ENCODE measurements at places on chromosomes 13 and 19.
A peak's percentile ranks its signal among the peaks of the same experiment; 100 is the strongest.

DNA sequence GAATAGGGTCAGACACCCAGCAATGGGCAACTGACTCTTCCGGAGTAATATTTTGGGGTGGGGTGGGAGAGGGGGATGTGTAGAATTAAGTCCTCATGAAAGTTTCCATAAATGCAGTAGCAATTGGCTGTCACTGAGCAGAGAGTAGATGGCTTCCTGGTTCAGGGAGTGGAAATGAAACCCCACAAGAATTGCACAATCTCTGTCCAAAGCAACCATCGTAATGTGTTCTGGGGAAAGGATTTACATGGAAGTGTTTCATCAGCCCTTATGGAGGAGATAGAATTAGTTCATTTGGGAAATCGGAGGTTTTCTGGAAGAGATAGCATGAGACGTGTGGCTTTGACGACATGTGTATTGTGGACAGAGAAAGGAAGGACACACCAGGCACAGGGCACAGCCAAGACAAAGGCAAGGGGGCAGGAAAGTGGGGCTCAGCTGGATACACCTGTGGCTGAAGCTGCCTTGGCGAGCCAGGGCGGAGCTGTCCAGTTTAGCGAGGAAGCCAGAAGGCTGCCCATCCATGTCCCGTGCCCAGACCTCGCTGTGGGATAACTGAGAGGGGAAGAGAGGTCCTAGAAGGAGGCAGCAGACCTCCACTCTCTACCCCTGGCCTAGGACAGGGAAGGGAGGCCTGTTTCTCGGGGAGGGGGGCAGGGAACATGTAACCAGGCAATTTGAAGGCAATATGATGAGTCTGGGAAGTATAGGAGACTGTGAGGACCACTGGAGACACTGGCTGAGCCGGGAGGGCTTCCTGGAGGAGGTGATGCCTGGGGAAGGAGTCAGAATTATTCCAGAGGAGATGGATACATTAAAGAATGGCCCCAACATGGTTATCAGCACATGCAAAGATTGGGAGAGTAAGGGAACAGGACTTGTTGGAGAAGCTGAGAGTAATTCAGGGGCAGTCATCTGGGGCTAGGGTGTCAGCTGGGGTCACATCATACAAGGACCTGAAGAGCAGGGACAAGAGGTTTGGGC lies 2.6 kb upstream of the CLEC4G start:
- DNase-seq: no peak

- DNase-seq: no peak
Measured at GRCh38 chr13:99477493-99477892, 23.8 kb upstream of the TM9SF2 start.

GRCh38 chr19:35822579-35822978 lies 9.9 kb upstream of the PRODH2 start:
- no peak for DNase-seq

GRCh38 chr19:28542394-28543243 lies 670.3 kb downstream of the UQCRFS1 start:
- no peak for DNase-seq

- no peak for DNase-seq
Measured at GRCh38 chr13:48402325-48402932, 10.5 kb downstream of the LPAR6 start.

DNA sequence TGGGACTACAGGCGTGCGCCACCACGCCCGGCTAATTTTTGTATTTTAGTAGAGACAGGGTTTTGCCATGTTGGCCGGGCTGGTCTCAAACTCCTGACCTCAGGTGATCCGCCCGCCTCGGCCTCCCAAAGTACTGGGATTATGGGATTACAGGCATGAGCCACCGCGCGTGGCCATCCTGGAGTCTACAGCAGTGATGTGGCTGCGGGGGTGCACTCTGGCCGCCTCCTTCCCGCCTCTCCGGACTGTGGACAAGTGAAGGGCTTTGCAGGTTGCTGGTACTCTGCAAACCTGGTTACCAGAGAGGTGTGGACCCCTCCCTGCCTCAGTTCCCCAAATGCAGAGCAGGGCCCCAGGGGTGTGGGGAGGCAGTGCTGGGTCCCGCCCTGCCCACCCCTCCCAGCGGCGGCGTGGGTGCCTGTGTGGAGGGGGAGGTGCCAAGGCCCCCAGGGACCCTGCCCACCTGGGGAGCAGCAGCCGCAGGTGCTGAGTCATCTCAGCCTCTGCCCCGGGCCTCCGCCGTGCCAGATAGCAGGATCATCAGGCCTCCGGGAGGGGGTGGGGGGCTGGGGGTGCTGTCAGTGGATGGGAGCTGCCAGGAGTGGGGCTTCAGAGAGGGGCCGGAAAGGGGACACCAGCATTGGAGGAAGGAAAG lies 23.1 kb downstream of the ARID3A start:
- no peak for DNase-seq

DNA sequence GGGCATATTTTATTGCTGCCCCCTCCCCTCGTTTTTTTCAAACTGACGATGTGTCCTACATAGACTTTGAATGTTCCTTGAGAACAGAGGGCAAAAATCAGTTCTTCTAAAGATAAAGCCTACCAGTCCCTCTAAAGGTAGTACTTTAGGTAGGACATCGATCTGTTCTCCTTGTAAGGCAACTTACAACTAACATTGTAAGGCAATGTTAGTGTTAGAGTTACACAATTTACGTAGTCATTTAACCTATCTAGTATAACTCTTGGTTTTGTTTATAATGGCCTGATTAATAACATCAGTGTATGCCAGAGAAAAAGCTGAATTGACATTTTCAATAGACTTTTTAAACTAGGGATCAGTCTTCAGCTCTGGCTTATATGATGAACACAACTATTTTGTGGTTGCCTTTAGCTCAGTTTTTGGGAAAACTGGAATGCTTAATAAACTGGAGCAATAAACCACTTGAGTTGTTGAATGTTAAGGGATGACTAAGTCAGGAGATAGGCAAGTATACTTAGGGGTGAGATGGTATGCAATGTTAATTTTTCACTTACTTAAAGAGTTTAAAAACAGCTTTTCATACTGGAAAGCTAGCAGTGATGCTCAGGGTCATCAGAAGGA lies 2.2 kb downstream of the NDFIP2 start:
- no peak for DNase-seq

DNA sequence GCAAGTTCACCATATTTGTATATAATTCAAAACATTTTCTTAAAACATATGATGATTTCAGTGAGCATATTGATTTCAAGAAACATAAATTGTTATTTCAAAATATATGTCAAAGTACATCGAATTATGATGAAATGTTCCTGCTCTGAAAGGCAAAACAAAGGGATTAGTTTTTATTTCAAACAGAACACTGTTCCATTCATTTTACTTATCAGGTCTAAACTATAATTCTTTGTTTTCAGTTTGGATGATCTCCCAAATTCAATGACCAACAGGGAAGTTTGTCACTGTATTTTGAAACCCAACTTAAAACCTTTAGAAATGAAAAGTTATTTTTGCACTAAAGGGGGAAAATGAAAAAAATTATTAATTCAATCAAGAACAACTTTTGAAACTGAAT lies 610.2 kb downstream of the SLITRK1 start:
- DNase-seq: no peak

GRCh38 chr19:18021121-18021755 lies 13.3 kb downstream of the ARRDC2 start:
- DNase-seq: peak; percentile 93

DNA sequence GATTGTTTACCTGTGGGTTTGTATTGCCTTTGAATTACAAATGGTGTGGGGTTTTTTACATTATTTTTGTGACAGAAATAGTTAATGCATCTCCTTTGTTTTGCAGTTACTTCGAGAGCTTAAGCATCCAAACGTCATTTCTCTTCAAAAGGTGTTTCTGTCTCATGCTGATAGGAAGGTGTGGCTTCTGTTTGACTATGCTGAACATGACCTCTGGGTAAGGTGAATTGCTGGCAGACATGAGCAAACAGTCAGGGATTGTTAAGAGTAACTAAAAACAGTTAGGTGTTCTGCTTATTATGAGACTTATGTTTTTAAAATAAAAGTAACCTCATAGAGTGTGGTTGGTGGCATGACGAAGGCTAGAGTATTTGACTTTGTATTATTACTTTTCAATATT lies 95.0 kb downstream of the CDK8 start:
- no peak for DNase-seq

- peak; percentile 87 for DNase-seq
Measured at GRCh38 chr13:43785650-43786471, 911 bp downstream of the ENOX1 start.

DNA sequence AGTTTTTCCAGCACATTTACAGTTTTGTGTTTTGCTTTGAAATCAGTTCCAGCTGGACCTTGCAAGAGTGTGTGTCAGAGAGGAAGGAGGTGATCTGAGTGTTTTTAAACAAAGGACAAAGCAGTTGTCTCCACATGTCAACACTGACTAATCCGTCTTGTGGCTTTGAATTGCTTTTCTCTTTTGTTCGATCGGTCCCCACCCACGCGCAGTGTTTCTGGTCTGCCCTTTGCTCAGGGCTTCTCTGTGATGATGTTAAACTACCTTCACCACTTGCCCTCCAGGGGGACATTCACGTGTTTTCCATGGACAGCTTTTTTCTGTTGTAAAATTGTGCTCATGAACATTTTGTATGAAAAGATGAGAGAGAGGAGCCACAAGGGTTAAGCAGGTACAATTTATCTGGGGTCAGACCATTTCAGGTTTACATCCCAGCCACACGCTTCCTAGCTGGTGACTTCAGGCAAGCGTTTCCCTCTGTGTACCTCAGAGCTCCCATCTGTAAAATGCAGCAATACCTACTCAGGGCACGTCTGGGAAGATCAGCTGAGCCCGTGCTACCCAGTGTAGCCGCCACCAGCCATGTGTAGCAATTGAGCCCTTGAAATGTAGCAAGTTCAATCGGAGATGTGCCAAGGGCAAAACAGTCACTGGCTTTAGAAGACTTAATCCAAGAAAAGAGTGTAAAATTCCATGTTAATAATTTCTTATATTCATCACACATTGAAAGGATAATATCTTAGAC lies 13.5 kb upstream of the PLA2G4C start:
- DNase-seq: no peak

GRCh38 chr19:33234736-33235135 lies 9.1 kb upstream of the SLC7A10 start:
- DNase-seq: no peak

DNA sequence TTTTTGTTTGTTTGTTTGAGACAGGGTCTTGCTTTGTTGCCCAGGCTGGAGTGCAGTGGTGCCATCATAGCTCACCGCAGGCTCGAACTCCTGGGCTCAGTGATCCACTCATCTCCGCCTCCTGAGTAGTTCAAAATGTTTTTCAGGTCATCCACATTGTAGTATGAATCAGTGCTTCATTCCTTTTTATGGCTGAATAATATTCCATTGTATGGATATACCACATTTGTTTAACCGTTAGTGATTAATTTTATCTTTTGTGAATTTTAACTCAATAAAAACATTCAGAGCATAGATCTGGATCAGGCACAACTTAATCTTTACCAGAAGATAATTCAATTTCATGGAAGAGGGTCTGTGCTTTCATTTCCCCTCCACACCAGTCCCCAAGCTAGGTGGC lies 47.7 kb downstream of the VAV1 start:
- DNase-seq: no peak

GRCh38 chr19:1789261-1790041 lies 22.6 kb downstream of the ATP8B3 start:
- no peak for DNase-seq

DNA sequence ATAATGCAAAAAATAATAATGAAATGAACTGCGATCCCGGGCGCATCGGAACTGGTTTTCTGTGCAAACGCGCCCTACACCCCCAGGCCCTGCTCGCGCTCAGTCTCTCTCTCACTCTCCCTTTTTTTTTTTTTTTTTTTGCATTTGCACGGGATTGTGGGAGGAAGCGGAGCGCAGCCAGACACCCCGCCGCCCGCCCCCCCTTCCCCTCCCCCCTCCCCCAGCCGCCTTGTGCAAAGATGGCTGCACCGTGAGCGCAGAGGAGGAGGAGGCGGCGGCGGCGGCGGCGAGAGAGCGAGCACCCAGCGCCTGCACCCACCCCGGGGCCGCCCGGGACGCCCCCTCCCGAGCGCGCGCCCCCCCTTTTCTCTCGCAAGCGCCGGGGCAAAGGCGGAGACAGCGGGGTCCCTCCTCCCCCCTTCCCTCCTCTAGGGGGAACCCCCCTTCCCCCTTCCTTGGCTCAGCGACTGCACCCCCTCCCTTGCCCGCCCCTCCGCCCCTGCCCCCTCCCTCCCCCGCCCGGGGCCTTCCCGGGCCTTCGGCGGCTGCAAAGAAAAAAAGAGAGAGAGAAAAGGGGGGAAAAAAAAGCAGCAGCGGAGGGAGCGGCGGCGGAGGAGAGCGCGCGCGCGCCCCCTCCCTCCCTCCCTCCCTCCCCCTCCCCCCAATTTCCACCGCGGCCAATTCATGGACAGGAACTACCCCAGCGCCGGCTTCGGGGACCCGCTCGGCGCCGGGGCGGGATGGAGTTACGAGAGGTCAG lies at the start of gene PRR12:
PRR12 (plus strand) TSS at position 212 of the 760 bp plus-strand sequence; CDS start at position 685, 473 bp downstream.
- no peak for DNase-seq
